CD8-positive, alpha-beta T cell (primary cell): ENCODE measurements at places on chromosomes 2 and 18.

- no peak for DNase-seq
Measured at GRCh38 chr2:112048887-112049286, 6.2 kb upstream of the TMEM87B start.

- DNase-seq: peak; percentile 20
Measured at GRCh38 chr2:181275643-181276070, 181.5 kb upstream of the ITGA4 start.

DNA sequence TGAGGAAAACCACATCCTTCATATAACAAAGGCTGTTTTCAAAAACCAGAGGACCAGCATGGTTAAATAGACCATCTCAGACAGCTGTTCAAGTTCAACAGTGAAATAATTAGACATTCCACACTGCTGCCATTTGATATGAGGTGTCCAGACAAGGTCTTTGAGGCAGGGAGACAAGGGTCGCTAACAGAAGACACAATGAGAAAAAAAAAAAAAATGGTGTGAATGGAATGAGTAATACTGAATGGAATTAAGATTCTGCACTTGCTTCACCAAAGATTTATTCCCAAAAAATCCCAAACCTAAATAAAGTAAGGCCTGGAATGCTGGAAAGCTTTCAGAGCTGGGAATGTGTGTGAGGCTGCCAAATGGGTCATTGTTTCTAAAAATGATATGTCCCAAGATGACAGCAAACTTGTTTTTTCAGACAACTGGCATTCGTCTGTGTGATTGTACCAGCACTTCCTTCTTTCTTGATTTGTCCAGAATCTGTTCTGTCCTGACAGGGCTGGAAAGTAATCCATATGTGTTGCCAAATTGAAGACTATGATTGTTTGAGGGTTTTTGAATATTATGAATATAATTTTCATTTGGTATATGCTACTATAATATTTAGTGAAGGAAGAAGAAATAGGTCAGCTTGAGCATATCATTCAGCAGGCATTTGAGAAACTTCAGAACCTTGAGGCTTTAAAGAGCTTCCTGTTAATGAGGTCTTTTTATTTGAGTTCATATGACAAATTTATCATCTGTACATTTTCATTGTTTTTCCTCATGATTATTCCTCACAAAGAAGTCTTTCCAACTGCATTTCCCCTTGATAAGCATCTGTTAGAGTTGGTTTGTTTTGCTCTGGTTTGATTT, 85.2 kb upstream of the ITGA4 start:
- DNase-seq: no peak

DNA sequence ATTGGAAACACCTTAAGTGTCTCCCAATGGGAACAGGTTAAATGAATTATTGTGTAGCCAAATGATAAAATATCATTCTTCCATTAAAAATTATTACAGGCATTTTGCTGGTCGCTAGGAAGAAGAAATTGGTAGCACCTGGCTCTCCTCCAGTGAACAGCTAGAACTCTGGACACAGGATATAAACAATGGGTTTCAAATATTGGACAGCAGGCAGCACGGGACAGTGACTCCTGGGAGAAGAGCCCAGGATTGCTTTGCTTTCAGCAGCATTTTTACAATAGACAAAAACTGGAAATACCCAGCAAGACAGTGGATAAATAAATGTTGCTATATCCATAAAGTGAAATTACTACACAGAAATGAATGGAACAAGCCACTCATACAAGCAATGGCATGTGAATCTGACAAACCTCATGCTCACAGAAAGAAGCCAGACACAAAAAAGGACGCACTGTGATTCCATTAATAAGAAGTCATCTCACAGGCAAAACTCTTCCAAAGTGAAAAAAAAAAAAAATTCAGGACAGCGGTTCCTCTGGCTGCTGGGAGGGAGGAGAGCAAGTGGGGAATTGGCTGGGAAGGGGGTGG, 50.5 kb downstream of the LAMA1 start:
- DNase-seq: no peak

DNA sequence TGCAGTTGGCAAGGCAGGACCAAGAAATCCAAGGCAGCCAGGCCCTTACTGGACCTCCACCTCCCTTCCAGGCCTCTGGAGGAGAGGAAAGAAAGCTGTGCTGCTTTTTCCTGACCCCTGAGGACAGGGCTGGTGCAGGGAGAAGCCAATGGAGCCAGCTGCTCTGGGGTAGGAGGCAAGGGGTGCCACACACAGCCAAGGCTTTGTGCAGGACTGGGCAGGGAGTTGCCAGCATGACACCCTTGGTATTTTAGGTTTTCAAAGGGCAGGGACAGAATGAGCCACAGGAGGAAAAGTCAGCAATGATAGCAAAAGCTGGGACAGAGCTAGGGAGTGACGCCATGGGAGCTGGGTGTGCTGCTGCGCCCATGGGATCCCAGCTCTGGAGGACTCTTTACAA, 22.9 kb downstream of the CCT7 start:
- no peak for DNase-seq
